ENCODE measurements at places on chromosomes 4 and X.

DNA sequence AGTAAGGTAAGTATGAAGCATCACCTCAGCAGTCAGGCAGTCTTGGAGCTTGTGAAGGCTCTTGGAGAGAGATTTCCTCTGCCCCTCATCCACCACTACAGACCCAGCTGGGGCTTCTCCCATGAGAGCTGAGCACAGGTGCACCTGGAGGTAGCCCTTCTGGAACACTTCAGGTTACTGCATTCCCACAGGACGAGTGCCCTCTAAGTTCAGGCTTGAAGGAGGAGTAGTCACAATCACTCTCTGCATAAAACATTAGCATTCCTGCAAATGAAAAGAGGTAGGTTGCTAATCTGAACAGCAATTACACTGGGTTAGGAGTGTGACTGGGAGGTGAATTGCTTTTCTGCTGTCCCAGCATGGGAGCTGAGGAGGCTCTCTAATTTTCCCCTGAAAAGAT, 308.8 kb downstream of the TEX13C start:
- no peak for DNase-seq

- peak; percentile 38 for DNase-seq
Observed at GRCh38 chr4:54091637-54092404, 8.1 kb upstream of the GSX2 start.

DNA sequence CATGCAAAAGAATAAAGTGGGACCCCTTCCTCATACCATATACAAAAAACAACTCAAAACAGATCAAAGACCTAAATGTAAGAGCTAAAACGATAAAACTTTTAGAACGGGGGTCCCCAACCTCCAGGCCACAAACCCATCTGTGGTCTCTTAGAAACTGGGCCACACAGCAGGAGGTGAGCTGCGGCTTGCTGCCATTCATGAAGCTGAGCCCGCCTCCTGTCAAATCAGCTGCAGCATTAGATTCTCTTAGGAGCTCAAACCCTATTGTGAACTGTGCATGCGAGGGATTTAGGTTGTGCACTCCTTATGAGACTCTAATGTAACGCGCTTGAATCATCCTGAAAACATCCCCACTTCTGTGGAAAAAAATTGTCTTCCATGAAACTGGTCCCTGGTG, 7.0 kb upstream of the GATA1 start:
- DNase-seq, result no peak

DNA sequence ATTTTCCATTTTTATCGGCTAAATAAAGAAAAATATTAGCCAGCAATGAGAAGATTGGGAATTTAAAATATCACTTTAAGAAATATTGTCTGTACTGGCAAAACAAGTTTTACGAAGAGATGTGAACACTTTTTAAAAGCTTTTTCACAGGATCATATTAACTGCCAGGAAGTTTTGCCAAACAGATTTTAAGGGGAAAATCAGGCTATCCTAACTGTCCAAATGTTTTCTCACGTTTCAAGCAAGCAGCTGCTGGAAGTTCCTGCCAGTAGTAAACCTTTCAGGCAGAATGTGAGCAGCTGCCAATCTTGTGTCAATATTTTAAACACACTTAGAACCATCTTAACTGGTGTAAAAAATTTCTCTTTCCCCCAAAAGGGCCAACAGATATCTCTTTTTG, 101.1 kb downstream of the ADGRL3 start:
- DNase-seq, result no peak

- DNase-seq, result no peak
Observed at GRCh38 chrX:8773117-8773516, 28.1 kb downstream of the FAM9A start.

- DNase-seq, result no peak
Observed at GRCh38 chr4:150582873-150583286, 929 bp downstream of the MAB21L2 start.

GRCh38 chr4:39354254-39354552, 12.0 kb downstream of the RFC1 start:
- no peak for DNase-seq

DNA sequence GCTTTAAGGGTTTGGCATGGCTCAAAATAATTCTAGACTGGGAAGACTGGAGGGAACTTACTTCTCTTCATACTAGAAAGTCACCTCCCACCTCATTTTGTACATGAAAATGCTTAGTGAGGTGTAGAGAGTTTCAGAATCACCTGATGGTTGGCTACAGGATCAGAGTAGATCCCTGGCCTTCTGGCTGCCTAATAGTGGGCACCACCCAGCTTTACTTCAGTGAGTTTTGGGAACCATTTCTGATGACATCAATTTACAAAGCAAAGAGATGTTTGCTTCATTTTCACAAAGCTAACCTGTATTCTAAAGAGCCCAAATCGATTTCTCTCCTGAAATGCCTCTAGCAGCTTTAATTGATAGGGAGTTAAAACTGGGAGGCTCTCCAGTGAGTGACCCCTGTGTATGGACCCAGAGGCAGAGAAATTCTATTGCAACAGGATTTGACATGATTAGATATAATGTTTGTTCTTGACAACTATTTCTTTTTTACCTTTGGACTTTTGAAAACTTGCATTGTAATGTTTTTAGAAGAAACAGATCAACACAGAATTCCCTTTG, 180.5 kb downstream of the PTTG2 start:
- no peak for DNase-seq

DNA sequence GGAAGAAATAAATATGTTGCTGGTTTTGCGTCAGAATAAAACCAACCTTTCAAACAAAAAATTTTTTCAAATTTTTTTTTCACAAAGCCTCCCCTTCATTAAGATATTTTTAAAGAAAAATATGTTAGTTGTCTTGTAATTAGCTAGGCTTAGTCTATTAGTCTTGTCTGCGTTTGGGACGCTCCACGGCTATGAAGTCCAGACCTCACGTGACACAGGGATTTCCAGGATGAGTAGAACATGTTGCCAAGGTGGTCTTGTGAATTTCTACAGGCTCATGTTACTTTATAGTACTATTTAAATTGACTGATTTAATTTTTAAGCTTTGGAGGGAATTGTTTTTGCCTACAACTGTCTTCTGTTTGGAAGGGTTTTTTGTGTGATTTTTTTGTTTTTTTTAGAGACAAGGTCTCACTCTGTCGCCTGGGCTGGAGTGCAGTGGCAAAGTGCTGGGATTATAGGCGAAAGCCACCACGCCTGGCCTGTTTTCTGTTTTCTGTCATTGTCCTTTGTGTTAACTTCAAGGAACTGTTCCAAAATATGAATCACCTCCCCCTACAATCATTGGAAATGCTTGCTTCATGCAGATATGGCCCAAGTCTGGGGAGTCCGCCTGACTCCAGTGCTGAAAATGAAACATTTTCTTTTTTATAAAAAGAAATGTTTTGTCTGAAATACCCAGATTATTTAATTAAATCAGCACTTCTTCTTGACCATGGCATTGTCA, 26.2 kb downstream of the TMEM144 start:
- DNase-seq, result no peak

- DNase-seq, result no peak
Observed at GRCh38 chr4:118962540-118962939, 73.9 kb downstream of the SYNPO2 start.

GRCh38 chr4:6562931-6563901, 11.8 kb upstream of the MAN2B2 start:
- no peak for DNase-seq

All from activated naive CD4-positive, alpha-beta T cell (primary cell).